ENCODE measurements at places on chromosomes 1 and 21.
A peak's percentile ranks its signal among the peaks of the same experiment; 100 is the strongest.

DNA sequence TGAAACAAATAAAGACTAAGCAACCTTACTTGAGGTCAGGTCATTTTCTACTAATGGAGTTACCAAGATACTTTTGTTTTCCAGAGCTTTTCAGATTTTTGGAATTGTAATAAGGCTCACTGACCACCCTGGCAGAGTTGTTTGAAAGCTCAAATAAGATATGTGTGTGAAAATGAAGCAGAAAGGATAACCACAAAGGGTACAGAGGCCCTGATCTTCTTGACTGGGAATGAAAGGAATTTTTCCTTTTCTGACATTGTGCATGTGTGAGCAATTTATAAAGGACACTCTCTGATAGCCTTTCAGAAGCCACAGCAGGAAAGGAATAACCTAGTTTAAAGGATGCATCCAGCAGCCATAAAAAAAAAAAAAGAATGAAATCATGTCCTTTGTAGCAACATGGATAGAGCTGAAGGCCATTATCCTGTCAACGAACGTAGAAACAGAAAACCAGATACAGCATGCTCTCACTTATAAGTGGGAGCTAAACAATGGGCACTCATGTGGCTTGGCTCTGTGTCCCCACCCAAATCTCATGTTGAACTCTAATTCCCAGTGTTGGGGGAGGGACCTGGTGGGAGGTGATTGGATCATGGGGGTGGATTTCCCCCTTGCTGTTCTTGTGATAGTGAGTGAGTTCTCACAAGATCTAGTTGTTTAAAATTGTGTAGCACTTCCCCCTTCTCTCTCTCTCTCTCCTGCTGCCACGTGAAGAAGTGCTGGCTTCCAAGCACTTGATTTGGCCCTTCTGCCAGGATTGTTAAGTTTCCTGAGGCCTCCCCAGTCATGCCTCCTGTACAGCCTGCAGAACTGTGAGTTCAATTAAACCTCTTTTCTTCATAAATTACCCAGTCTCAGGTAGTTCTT lies 3.1 kb upstream of the SRP9 start:
- DNase-seq = no peak

DNA sequence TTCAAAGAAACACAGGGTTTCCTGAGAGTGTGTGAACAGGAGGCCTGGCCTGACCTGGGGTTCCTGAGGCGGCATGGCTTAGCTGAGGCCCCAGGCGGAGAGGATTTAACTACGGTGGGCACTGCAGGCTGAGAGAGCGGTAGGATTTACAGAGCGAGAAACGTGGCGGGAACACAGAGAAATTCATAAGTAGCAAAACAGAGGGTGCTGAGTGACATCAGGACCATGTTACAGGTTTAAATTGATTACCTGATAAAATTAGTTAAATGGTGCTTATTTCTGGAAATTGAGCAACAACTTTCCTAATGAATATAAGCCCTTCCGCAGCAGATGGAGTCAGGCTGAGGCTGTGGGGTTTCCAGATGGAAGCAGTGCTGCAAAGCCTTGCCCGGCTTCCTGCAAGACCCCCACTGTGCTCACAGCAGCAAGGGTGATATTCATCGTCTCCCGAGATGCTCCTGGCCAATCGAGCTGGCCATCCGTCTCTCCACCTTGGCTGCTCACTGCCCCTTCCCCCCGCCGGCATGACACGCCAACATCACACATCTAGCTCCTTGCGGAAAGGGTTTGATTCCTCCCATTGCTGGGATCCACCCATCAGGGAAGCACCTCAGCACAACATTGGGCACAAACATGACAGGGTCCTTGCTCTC lies 69.4 kb upstream of the MORC3 start:
- DNase-seq = no peak

- DNase-seq = no peak
Measured at GRCh38 chr1:116855191-116855619, 54.5 kb upstream of the PTGFRN start.

GRCh38 chr1:163035446-163036249 lies 33.5 kb upstream of the RGS4 start:
- DNase-seq = no peak

DNA sequence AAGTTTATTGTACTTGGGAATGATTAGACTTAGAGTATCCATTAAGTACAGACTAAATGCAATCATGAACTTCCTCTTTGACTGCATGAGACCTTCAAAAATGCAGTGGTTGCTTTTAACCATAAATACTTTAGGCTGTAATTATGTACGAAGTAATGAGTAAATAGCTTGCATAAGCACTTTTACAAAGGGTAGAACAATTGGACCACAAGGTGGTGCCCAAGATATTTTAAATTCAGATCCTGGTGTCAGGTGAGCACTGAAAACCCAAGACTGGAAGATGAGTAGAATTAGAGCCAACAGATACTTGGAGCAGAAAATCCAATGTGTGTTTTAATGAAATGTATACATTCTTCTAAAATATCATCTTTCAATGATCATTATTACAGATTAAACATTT lies 43.4 kb upstream of the RHOU start:
- DNase-seq = no peak

DNA sequence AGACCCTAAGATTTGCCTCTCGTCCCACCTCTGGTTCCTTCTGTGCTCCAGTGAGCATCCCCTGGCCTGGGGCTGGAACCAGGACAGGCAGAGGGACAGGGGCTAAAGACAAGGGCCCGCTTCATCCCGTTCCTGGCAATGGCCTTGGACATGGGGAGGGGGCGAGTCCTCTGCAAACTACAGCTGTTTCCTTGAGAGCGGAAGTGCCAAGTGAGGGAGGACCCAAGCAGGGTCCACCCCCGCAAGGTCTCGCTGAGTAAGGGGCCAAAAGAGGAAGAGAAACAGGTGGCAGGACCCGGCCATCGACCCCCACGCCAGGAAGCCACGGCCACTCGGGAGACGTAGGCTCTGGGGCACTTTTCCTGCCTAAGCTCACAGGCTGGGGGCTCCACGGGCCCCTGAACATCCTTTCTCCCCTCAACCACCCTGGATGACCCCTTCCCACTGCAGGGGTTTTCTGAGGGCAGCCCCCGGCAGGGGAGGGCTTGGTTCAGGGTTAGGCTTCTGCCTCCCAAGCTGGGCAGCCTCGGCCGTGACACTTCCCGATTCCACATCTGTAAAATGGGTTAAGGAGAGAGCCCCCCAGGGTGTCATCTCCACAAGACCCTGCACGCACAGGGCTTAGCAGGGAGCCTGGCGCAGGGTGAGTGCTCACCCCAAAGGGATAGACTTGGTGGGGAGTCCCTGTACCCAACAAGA lies 17.9 kb upstream of the PLEKHG5 start:
- no peak for DNase-seq

- no peak for DNase-seq
Measured at GRCh38 chr1:48619539-48619938, 147.5 kb upstream of the SPATA6 start.

DNA sequence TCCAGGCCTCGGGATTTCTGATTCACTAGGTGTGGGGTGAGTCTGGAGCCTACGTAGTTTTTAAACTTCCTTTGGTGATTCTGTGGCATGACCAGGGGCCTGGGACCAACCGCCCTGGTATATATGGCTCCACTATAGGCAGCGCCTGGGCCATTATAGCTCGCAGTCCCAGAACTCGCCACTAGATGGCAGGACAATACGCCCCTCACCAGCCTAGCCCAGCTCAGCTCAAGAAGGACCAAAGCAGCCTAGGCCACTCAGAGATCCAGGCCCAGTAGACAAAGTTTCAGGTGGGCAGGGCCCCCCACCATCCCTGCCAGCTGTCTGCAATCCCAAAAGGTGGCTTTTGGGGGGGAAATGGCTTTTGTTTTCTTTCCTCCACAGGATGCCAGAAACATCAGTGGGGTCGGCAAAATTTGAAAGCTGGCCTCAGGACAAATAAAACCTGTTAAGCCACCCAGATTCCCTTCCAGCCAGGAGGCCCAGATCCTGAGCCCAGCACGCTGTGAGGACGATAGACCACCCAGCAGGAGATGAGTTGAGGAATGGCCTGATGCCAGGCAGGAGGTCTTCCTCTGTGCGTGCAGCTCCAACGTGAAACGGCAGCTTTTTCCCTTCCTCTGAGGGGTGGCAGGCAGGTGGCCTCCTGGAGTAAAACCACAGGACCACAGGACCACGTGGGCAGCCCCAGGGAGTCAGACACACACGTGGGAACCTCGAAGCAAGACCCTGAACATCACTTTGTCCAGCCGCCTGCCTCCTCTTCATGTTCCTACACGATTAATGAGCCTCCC lies 24.8 kb upstream of the TMEM51 start:
- peak; percentile 37 for DNase-seq

DNA sequence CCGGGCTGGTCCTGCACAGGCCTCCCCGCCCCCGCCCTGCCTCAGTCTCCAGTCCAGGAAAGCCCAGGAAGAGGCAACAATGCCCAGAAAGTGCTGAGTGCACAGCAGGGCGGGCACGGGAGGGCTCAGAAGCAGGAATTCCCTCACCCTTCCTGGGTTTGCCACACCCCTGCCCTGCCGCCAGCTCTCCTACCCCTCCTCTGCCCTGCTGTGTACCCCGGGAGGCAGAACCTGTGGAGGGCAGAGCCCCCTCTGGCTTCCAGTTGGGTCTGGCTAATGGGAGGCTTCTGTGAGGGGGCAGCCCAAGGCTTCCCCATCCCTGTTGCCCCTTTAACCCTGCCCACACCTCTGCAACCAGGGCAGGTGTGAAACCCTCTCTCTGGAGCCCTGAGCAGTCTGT lies 47.5 kb upstream of the CSF3R start:
- no peak for DNase-seq

- no peak for DNase-seq
Measured at GRCh38 chr1:175715742-175716141, 27.7 kb downstream of the TNR start.

GRCh38 chr1:2283991-2284895 lies 56.1 kb downstream of the SKI start:
- no peak for DNase-seq

- DNase-seq = no peak
Measured at GRCh38 chr1:97427371-97427770, 493.5 kb downstream of the DPYD start.

GRCh38 chr1:189149547-189150375 lies 1327.9 kb downstream of the BRINP3 start:
- DNase-seq = no peak

DNA sequence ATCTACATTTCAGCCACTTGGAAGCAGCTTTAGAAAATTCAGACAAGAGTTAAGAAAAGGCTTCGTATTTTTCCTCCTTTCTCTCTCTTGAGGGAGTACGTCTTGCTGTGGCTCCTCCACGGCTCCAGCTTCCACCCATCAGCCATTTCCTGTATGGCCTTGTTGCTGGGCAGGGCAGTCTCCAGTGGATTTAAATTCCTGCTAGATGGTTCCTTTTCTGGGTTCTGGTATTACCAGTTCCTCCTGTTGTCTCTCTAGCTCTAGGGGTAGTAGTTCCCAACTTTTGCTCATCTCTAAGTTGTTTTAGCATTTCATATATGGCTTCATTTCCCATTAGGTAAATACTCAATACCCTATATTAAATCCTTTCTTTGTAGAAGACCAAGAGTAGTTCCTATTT lies 1098.3 kb downstream of the ADGRL2 start:
- DNase-seq = no peak

DNA sequence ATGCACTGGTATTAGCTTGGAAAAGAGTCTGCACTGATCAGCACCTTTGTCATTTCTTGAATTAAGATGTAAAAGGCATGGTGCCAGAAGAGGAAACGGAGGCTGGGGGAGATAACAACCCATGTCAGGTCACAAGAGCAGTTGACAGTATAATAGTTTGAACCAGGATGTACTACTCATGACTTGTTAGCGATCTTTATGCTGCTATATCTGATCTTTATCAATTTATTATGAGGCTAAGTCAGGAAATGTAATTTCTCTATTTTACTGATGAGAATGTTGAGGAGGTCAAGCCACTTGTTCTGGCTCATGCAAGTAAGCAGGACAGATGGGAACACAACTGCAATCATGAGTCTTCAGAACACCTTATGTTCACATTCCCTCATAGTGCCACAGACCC lies 41.4 kb downstream of the RGS5 start:
- no peak for DNase-seq

- no peak for DNase-seq
Measured at GRCh38 chr1:118984722-118985639, 3.2 kb downstream of the TBX15 start.

- no peak for DNase-seq
Measured at GRCh38 chr1:181128592-181129497, 40.3 kb downstream of the IER5 start.

GRCh38 chr1:110060034-110060661 lies 10.3 kb downstream of the ALX3 start:
- peak; percentile 40 for DNase-seq

GRCh38 chr1:2644591-2645101 lies 11.8 kb upstream of the MMEL1 start:
- DNase-seq = no peak

GRCh38 chr1:31032266-31032665 lies 33.3 kb downstream of the PUM1 start:
- DNase-seq = no peak

GRCh38 chr1:230822092-230822581 lies 46.2 kb downstream of the C1orf198 start:
- no peak for DNase-seq

GRCh38 chr1:238318294-238319110 lies 427.8 kb upstream of the ZP4 start:
- no peak for DNase-seq

DNA sequence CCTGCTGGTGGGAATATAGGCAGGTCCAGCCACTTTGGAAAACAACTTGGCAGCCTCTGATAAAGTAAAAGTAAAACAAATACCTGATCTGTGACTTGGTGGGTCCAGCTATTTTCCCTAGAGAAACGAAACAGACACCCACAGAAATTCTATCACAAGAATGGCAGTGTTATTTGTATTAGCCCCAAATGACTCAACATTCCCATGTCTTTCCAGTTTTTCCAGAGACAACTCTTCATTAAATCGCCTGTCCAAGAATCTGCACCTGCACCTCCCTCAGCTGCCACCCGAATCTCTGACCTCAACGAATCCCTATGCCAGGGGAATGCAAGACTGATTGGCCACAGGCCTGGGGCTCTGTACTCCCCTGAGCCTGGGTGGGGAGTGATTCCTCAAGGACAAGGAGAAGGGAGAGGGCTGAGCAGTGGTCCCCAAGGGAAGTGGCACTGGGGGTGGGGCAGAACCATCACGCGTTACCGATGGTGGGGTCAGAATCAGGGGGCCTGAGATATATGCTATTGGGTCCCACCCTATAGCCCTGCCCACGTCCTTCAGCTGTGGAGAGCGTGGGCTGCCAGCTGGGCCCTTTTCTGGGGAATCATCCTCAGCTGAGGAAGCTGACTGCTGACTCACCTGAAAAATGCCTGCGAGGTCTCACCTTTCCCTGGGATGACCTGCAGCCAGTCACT lies 553.0 kb downstream of the PTPRU start:
- DNase-seq = no peak

DNA sequence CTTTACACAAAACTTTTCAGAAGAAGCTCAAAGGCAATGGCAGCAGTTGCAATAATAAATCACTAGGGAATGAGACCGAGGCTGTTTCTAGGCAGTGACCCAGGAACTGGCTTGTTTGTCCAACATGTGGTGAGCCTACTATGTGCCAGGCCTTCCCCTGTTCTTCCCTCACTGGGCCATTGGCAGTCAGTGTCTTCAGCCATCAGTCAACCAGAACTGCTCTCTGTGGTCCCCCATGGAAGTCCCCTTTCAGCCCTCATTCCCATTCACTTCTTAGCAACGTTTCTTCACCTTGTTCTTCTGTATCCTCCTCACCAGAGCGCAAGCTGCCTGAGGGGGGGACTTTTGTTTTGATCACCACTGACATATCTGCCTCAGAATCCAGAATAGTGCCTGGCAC lies 274.1 kb downstream of the RRAGC start:
- DNase-seq = no peak

- DNase-seq = no peak
Measured at GRCh38 chr1:245791410-245792312, 636.9 kb downstream of the KIF26B start.

All from stimulated activated CD8-positive, alpha-beta memory T cell treated with anti-CD3 and anti-CD28 coated beads, Interleukin-2, amount 100 ng/mL, for 1 hour (primary cell).